Left renal pelvis (tissue), 4 donors: ENCODE measurements at places on chromosomes 2 and 18. TPM values are rescaled to one million over a fixed set of nuclear protein-coding genes. Genes with fewer than 3 reads are reported as not detected.

The AQP12B gene
- 0.17 TPM for polyA plus RNA-seq

The AGXT gene
- polyA plus RNA-seq = 0.15 TPM

- DNase-seq = no peak
Observed at GRCh38 chr2:63594660-63595059, 5.9 kb downstream of the MDH1 start.

- no peak for DNase-seq
Observed at GRCh38 chr2:103419506-103419905, 657.7 kb downstream of the TMEM182 start.

- no peak for DNase-seq
Observed at GRCh38 chr2:216492597-216493333, 5.9 kb upstream of the RPL37A start.
